ENCODE measurements at places on chromosomes 2 and 18.

- DNase-seq, result peak; percentile 53
Measured at GRCh38 chr2:64283641-64284361, 139.6 kb upstream of the PELI1 start.

- DNase-seq, result no peak
Measured at GRCh38 chr2:61263830-61264229, 101.8 kb downstream of the C2orf74 start.

GRCh38 chr2:190199530-190199929 lies 120.1 kb downstream of the HIBCH start:
- DNase-seq, result no peak

DNA sequence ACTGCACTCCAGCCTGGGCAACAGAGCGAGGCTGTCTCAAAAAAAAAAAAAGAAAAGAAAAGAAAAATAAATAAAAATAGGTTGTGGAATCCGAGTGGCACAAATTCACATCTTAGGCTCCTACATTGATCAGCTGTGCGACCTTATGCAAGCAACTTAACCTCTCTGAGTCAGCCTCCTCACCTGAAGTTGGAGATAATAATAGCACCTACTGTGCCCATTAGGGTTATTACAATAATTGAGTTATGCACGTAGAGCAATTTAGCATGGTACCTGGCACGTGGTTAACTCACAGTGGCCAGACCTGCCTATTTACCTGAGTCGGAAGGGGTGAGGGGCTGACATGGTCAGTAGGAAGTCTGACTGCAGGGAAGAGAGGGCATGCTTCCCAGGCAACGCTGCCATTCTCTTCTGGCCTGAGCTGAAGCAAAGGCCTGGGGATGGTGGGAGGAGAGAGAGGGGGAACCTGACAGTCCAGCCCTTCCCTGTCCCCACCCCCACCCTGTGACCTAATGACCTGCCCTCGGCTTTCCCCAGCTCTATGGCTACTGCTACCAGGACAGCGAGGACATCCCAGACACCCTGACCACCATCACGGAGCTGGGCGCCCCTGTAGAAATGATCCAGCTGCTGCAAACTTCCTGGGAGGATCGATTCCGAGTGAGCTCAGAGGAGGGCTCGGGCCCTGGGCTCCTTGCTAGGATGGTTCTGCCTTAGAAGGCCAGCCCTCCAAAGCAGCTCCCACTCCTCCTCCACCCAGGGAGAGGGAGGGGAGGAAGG lies 5.1 kb downstream of the PKDCC start:
- DNase-seq, result no peak

DNA sequence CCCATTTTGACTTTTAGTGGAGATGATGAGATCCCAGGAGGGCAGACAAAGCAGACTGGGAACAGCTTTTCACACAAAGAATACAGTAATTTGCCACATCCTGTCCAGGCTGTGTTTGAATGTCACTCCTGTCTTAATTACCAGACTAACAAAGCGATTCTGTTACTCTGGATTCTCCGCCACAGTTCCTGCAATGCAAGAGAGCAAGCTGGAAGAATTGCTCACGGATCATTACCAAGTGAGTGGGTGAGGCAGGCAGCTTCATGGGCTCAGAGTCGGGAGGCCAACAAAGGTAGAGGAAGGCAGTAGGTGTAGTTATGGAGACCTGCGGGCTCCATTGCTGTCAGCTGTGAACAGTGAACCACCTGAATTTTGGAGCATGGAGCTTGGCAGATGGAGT lies 250.5 kb upstream of the ATP5MC3 start:
- DNase-seq, result no peak

DNA sequence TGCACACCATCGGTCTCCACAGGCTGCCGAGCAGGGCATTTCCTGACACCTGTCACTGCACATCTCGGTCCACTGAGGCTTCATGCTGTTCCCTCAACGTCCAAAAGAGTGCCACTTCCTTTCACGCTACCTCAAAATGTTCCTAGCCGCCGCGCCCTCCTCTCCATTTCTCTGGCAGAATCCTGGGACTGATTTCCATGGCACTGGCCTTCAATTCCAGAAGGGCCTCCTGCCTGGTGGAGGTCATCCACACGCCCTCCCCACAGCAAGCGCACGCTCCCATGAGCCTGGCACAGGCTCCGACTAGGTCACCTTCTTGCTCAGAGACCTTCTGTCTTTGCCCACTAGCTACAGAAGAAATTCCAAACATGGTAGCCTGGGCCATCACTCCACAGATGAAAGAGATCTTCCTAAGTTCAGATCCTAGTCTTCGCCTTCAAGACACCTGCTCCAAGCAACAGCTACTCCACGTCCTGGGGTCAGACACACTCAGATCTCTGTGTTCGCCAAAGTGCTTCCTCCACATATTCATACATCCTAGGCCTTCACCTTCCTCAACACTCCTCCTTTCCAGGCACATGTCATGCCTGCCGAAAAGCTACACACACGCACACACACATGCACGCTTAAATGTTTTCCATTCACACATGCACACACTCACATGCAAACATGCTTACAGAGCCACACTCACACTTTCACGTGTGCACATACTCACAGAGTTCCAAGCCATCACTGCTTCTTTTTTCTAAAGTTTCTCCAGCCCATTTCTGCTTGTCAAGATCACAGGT lies 94.0 kb downstream of the PXDN start:
- no peak for DNase-seq

DNA sequence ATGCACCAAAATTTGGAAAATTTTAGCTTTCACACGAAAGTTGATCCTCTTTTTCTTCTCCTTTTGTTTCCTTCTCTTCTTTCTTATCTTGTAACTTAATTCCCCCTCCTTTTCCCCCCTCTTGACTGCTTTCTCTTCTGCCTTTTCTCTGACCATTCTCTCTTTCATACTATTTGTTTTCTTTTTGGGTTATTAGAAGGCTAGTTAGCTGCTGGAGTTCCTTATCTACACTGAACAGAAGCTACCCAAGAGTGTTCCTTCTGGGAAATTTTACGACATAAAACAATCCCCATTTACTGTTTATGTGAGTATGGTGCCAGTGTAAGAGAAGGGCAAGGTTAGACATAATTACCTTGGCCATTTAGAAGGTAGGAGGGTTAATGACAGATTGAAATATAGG lies 218.4 kb upstream of the DTNA start:
- DNase-seq, result no peak

DNA sequence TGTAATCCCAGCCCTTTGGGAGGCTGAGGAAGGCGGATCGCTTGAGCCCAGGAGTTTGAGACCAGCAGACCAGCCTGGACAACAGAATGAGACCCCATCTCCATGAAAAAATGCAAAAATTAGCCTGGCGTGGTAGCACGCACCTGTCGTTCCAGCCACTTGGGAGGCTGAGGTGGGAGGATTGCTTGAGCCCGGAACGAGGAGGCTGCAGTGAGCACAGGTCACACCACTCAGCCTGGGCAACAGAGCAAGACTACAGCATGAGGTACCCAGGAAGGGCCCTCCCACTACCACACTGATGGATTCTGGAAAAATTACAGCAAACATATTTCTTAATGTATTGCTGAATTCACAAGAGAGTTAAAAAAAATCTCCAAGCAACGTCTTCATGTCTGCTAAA lies 56.3 kb upstream of the HPCAL1 start:
- no peak for DNase-seq

- no peak for DNase-seq
Measured at GRCh38 chr18:75212751-75213090, 2.1 kb downstream of the TSHZ1 start.

DNA sequence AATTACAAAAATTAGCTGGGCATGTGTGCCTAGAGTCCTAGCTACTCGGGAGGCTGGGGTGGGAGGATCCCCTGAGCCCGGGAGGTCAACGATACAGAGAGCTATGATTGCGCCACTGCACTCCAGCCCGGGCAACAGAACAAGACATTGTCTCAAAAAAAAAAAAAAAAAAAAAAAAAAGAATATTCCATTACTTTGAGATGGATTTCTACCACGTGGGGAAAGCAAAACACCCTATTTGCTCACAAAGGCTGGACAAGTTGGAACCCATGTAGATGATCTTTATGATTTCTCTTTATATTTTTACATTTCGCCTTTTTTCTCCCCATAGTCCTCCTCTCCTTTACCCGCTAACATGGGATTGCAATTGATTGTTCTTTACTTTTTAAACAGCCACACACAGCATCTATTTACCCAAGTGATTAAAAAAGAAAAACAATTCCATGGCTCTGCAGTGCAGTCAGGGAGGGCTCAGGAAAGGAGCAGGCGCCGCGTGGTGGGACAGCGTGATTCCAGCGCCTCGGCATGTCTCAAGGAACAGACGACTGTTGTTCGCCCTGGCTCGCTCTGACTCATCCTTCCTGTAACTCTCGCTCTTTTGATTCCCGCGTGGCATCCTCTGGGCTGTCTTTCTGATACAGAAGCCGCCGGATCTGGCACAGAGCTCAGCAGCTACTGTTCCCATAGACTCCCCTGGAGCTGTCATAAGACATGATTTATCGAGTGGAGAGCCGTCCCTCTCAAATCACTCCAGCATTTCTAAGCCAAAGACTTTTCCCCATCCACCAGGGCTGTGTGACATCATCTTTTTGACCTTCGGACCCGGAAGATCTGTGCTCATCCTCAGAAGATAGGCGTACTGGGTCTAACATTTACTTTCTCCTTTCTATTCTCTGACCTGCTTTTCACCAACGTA lies 230.4 kb upstream of the AGAP1 start:
- DNase-seq, result no peak

DNA sequence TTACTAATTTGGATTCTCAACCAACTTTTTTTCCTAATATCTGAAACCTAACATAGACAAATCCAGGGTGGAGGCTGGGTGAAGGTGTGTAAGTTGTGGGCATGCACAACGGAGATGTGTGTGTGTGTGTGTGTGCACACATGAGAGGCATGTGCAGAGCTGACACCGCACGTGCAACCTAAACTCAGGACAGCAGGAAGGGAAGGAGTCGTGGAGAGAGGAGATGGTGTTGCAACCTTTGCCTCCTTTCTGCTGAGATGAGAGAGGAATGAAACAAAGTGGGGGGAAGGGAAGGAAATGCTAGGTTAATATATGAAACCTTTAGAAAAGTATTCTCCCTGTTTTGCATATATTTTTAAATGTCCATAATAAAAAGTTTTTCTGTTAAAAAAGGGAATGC lies 64.7 kb downstream of the KCTD1 start:
- no peak for DNase-seq

DNA sequence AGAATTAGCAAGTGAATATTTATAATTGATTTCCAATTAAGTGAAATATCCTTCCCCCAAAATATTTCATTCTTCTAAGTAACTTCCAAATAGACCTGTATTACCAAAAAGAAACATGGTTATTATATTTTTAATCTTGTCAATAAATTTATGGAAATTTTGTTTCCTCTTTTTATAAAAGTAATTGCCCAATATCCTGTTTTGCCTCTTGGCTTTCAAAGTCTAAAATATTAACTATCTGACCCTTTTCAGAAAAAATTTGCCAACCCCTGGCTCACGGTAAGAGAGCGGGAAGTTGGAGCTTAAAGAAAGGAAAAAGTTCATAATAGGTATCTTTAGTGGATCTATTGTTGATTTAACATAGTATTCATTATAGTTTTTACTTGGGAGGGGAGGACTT lies 20.4 kb upstream of the SANBR start:
- DNase-seq, result no peak

- DNase-seq, result no peak
Measured at GRCh38 chr2:108399479-108399878, 21.7 kb downstream of the SULT1C4 start.

DNA sequence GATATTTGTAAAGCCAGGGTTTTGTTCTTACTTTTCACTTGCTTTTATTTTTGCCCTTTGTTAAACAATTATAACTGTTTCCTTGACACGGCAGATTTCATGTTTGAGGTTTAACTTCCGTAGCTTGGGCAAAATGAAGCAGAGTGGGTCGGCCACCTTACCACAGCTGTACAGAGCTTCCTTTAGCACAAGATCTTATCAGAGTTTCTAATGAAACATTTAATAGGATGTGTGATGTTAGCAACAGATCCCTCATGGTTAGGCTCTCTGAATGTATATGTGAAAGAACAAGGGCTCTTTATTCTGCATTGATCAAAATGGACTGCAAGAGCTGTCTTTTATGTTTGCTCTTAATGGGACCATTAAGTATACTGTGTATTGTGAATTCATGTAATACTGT lies 22.3 kb downstream of the RNF125 start:
- DNase-seq, result no peak

- DNase-seq, result no peak
Measured at GRCh38 chr2:42207826-42208225, 38.7 kb downstream of the EML4 start.

- DNase-seq, result no peak
Measured at GRCh38 chr2:200703127-200703925, 108.4 kb upstream of the BZW1 start.

DNA sequence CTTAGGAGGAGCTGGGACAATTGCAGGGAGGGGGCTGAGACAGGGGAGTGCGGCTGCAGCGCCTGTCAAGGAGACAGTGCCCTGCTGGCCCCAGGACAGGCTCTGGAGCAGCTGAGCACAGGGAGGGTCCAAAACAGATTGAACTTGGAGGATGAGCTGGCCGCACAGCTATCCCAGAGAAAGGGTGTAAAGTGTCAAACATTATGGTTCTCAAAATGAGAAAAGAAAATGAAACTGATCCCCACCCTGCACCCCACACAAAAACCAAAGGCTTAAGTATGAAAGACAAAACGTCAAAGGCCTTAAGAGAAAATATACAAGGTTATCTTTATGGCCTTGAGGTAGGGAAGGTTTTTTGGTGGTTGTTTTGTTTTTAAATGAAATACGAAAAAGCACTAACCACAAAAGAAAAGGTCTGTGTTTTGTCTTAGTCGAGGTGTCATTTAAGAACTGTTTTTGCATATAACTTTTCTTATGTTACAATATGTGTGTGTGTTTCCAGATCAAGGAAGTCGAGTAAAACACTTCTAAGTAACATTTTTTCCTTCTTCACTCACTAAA lies 111.8 kb downstream of the HDAC4 start:
- peak; percentile 65 for DNase-seq

DNA sequence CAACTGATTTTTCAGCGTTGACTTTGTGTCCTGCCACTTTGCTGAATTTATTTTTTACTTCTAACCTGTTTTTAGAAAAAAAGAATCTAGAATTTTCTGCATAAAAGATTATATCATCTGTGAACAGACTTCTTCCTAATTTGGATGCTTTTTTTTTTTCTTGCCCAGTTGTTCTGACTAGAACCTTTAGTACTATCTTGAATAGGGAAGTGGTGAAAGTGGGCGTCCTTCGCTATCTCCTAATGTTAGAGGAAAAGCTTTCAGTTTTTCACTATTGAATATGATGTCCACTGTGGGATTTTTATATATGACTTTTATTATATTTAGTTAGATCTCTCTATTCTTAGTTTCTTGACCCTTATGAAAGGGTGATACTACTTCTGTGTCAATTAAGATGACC lies 25.7 kb upstream of the KCNJ13 start:
- no peak for DNase-seq

All from GM19239 (cell line).